Activated gamma-delta T cell treated with Interleukin-2 at 50 U/mL for 16 hours (primary cell): ENCODE measurements at places on chromosomes 4 and X.

DNA sequence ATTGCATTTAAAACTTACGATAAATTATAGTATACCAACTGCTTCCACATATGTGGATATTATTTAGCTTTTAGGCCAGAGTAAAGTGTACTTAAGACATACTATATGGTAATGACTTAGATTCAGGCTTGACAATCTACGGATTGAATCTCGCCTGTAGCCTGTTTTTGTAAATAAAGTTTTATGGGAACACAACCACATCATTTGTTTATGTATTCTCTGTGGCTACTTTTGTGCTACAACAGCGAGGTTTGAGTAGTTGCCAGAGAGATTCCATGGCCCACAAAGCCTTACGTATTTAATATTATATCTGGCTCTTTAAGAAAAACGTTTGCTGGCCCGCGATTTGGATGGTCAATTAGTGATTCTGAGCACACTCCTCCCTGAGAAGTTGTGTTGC, 37.6 kb downstream of the HHIP start:
- no peak for DNase-seq

GRCh38 chrX:13721371-13721770, 13.0 kb downstream of the TRAPPC2 start:
- no peak for DNase-seq

DNA sequence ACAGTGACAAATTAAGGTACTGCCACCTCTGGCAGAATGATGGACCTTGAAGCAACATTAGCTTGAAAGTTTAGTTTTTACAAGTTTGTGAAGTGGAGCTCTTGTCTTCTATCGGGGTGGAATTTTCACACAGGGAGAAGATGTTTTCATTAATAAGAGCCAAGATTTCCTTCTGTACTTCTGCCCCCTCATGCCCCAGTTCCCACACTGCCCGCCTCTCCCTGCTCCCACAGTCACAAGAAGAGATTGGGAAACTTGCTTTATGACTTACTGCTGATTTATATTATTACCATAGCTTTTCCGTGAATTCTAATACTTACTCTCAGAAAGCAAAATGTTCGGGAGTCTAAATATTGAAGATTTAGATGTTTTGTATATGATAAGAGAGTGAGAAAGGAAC, 539.8 kb upstream of the ARX start:
- DNase-seq = no peak

DNA sequence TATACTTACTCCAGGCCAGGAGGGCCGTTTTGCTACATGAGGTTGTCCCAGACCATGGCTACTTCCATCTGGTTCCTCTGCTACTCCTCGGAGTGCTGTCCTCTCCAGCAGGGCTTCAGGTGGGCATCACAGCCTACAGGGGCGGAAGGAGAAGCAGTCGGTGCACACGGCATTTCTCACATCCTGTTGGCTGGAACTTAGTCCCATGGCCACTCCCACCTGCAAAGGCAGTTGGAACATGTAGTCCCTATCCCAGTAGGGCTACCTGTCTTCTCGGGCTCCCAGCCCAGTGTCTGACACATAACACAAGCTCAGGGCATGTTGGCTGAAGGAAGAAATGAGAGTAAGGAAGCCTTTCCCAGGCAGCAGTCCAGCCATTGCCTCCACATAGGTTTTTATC, 7.7 kb upstream of the STK32B start:
- DNase-seq = no peak

DNA sequence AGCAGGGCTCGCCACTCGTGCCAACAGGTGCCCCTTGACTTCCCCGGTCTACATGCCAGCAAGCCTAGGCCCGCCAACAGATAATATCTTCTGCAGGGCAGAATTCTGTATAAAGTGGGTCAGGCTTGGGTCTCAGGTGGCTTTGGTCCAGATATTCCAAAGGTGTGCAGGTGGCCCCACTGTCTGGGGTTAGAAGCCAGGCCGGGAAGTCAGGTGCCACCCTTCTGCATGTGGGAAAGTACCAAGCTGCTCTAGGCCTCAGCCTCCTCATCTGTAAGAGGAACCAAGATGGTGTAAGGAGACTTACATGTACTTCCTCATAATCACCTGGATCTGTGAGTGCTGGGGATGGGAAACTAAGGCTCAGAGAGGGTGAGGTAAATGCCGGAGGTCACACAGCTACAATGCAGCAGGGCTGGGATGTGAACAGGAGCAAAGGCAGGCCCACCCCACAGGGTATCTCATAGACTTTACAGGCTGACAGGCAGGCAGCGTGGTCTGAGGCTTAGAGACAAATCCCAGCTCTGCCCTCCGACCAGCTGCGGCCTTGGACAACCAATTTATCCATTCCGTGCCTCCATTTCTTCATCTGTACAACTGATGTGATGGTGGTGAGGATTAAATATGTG, 35.9 kb downstream of the WDR1 start:
- DNase-seq = no peak

GRCh38 chrX:3345281-3346191, 916 bp downstream of the MXRA5 start:
- no peak for DNase-seq
